AG09319 (cell line): ENCODE measurements at places on chromosomes 3 and 15.

- DNase-seq = no peak
Measured at GRCh38 chr3:156770699-156771414, 55.3 kb upstream of the LEKR1 start.

DNA sequence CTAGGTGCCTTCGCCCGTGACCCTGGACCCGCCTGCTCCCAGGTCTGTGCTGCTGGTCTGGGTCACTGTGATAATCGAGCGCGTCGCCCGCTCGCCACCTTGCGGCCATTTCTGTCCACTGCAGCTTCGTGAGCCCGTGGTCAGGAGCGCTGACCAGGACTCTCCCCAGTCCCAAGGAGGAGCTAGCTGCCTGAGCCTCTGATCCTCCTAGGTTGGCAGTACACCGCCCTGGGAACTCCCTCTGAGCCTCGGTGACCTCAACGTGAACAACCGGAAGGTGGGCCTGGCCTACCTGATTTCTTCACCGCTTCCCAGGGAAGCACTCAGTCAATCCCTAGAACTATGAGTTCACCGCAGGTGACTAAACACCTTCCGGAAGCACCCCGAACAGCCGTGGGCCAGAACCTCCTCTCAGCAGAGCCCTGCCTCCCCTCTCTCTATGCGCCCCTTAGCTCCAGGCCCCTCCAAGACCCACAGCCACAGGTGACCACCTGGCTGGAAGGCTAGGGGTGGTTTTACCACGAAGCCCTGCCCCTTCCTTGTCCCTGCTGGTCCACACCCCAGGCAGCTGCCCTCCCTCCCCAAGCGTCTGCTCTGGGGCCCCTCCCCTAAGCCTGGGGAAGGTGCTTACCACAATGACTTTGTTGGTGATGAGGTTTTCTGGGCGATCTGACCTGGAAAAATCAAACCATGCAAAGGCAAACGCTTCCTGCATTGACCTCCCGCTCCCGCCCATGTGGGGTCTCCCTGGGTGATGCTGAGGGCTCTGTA lies 9.7 kb downstream of the PLA2G4D start:
- DNase-seq = no peak

DNA sequence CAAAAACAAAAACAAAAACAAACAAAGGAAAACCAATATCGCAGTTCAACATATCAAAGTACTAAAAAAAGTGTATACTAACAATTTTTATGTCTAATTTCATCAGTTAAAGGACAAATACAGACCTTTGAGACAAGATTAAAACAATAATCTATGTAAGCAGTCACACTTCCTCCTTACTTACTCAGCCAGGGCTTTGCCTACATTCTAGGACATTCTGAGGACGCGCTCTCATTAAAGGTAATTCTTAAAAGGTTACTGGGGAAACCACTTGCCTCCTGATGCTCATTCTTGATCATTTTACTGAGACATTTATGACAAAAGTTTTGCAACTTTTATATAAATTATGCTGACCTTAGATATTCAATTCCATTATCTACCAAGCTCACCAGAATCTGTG lies 93.4 kb downstream of the CBLB start:
- no peak for DNase-seq

DNA sequence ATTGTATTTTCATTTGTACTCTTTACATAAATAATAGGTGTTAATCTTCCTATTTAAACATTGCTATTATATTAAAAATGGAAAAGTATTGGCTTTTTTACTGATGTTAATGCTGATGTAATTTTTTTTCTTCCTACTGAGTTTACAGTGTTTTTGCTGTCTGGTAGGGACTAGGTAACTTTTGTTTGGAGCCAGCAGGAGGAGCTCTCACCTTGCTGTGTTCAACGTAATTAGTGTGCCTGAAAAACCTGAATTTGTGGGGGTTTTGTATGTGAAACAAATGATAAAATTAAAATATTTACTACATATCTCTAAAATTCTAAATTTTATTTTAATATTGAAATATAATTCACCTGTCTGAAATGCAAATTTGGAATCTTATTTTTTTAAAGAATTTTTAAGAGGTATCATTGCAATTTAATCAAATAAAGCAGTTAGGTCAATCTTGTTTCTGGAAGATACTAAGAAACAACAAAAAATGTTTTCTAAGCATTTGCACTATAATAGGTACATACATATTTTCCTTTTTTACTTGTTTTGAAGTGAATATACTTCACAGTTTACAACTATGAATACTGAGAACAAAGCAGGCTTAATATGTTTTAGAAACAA lies 48.8 kb downstream of the EPHA6 start:
- no peak for DNase-seq
